Muscle of leg (tissue), 16 donors: ENCODE measurements at places on chromosomes 16 and 17. TPM values are rescaled to one million over a fixed set of nuclear protein-coding genes. Genes with fewer than 3 reads are reported as not detected.

GRCh38 chr16:72312828-72313227, 140.9 kb upstream of the PMFBP1 start:
- DNase-seq: peak; percentile 28
- H3K27me3 ChIP-seq: no peaks in the 10 kb centered on the region
- no peaks in the 10 kb centered on the region for H3K4me1 ChIP-seq
- H3K36me3 ChIP-seq: no peaks in the 10 kb centered on the region
- H3K27ac ChIP-seq: no peak overlapping the region

GRCh38 chr17:6100146-6100545, 30.0 kb downstream of the WSCD1 start:
- H3K27me3 ChIP-seq: no peaks in the 10 kb centered on the region
- H3K27ac ChIP-seq: no peak overlapping the region
- no peak for DNase-seq
- H3K36me3 ChIP-seq: peaks cover 54% of the 10 kb centered on the region
- H3K4me3 ChIP-seq: no peak overlapping the region

VTN gene
- 0.58 TPM for total RNA-seq

DNA sequence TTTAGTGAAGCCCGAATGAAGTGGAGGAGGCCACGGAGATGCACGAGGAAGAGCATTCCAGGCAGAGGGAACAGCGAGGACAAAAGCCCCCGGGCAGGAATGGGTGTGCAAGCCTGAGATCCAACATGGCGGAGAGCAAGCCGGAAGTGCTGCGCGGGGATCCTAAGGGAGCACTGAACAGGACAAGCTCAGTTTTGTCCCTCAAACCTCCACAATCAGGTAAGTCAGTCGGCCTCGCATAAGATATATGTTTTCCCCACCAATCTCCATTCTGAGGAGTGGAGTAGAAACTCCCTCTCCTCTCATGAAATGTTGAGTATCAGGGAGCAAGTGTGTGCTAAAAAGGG, 32.9 kb upstream of the USP22 start:
- no peak for DNase-seq
- H3K4me1 ChIP-seq: peaks cover 53% of the 10 kb centered on the region
- H3K27ac ChIP-seq: peak overlapping the region; percentile 84

- no peak overlapping the region for H3K4me3 ChIP-seq
- no peak for DNase-seq
- H3K27ac ChIP-seq: no peak overlapping the region
- no peaks in the 10 kb centered on the region for H3K27me3 ChIP-seq
- no peaks in the 10 kb centered on the region for H3K36me3 ChIP-seq
Measured at GRCh38 chr16:62077998-62078397, 41.8 kb upstream of the CDH8 start.

DNA sequence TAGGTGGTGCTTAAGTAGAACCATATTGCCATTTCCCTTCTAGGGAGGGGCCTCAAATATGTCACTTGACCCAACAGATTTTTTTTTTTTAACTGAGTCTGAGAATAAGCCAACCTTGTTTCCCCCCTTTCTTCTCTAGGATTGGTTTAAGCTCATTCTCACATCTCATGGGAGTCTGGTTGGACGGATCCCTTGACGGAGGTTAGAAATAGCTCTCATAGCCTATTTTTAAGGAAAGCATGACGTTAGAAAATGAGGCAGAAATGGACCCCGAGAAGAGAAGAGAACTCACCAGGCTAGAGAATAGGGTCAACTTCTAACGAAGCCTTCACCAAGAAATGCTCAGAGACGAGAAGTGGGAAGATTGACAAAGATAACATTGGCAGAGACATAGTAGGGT, 95.1 kb upstream of the ZFHX3 start:
- H3K27me3 ChIP-seq: no peaks in the 10 kb centered on the region
- no peaks in the 10 kb centered on the region for H3K36me3 ChIP-seq
- peak; percentile 74 for DNase-seq
- peaks cover 11% of the 10 kb centered on the region for H3K4me1 ChIP-seq
- peak overlapping the region; percentile 65 for H3K27ac ChIP-seq
